Right cardiac atrium (tissue), 5 donors: ENCODE measurements at places on chromosomes 2 and 18. TPM values are rescaled to one million over a fixed set of nuclear protein-coding genes. Genes with fewer than 3 reads are reported as not detected.

Gene ACVR2A
- 14.6 TPM for total RNA-seq

Gene SIX3
- not detected for total RNA-seq

Gene HTR2B
- 11.9 TPM for total RNA-seq

Gene CD302
- 26.4 TPM for total RNA-seq

GRCh38 chr2:216436383-216436782 is 24.1 kb downstream of the SMARCAL1 start:
- DNase-seq, result no peak

DNA sequence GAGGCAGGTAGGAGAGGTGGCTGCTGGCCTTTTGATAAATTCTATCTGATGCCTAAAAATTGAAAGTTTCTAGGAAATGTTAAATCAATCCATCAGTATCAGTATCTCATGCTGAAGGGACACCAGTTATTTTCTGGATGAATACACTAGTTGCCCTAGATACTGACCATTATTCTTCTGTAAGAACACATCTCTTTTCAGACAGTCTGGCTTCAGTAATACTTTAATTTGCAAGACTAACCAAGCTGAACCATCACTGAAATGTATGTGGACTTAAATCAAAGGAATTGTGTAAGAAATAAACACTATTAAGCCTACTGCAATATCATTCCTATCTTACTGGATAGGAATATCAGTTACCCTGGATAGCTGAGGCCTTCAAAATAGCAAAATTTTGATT is 1546.3 kb downstream of the LRP1B start:
- no peak for DNase-seq

- DNase-seq, result no peak
These were observed 389.2 kb downstream of the FBXO15 start for GRCh38 chr18:73758446-73758845.

DNA sequence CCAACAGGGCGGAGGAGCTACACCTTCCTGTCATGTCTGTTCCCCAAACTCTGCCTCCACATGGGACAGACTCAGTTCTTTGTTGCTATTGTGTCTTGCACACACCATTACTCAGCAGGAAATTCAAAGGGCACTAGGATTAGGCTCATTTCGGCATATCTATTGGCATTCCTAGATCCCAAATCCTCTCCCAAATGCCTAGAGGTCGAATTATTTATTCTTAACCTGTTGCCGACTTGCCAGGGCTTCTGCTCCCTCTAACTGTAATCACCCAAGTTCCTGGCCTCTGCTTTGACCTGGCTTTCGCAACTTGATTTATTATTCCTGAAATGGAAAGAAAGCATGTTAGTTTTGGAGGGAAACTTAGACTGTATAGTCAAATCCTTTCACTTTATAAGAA is 67.8 kb upstream of the ST6GAL2 start:
- no peak for DNase-seq

- DNase-seq, result no peak
These were observed 7.1 kb downstream of the NEURL3 start for GRCh38 chr2:96498021-96498431.

- DNase-seq, result no peak
These were observed 201.7 kb downstream of the MREG start for GRCh38 chr2:215811409-215812345.

- DNase-seq, result no peak
These were observed 65.6 kb downstream of the MYCN start for GRCh38 chr2:16005816-16006536.

- DNase-seq, result no peak
These were observed 170.1 kb downstream of the INHBB start for GRCh38 chr2:120515759-120516678.

DNA sequence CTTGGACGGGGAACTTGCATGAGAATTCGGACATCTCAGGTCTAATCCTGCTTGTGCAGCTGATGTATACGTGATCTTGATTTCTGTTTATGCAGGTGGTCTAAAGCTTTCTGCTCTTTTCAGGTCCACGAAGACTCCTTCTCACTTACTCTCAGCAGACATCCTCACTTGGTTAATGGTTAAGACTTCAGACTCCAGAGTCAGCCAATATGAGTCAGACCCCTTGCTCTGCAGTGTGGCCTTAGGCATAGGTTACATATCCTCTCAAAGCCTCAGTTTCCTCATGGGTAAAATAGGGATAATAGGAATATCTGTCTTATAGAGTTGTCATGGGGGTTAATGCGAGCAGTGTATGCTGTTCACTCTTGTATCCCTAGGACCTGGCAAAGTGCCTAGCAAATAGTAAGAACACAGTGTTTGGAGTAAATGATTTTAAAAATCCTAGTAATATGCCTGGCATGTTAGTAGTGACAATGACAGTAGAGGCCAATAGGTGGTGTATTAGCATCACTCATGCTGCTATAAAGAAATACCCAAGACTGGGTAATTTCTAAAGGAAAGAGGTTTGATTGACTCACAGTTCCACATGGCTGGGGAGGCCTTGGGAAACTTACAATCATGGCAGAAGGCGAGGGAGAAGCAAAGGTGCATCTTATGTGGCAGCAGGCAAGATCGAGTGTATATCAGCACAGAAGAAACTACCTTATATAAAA is 42.3 kb downstream of the XRCC5 start:
- DNase-seq, result no peak
